ENCODE measurements at places on chromosomes 7 and 10.
A peak's percentile ranks its signal among the peaks of the same experiment; 100 is the strongest.

DNA sequence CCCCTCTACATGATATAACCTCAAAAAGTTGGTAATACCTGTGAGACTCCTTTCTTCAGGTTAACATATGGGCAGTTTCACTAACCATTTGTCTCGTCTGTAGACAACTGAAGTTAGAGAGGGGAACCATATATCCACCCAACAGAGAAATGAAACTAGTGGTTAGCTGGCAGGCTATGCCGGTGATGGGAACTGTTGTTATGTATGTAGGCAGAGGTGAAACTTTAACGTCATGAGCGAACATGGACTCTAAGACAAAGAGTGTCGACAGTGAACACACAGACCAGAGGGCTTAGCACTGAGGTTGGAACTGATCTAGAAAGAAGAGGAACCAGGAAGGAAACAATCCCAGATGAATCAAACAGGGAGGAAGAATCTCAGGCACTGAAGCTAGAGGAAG is 112.4 kb downstream of the ELMO1 start:
- no peak for DNase-seq

GRCh38 chr10:30052062-30052461 is 7.3 kb downstream of the JCAD start:
- DNase-seq: no peak

- peak; percentile 98 for DNase-seq
Observed at GRCh38 chr7:55086413-55087201, 67.8 kb downstream of the EGFR start.

DNA sequence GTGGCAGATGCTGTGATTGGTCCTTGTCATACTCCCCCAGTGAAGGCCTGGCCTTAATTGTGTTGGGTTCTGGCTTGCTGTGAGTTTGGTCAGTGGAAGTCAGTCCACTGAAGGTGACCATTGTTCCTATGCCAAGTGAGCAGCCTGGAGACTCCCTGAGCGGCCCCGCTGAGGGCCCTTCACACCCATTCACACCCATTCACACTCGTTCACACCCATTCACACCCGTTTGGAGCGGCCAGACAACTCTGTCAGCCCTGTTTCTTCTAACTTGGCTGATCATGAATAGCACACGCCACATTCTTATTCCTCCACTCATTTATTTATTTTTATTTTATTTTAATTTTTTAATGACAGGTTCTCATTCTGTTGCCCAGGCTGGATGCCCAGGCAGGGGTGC is 61.5 kb downstream of the C10orf120 start:
- no peak for DNase-seq

DNA sequence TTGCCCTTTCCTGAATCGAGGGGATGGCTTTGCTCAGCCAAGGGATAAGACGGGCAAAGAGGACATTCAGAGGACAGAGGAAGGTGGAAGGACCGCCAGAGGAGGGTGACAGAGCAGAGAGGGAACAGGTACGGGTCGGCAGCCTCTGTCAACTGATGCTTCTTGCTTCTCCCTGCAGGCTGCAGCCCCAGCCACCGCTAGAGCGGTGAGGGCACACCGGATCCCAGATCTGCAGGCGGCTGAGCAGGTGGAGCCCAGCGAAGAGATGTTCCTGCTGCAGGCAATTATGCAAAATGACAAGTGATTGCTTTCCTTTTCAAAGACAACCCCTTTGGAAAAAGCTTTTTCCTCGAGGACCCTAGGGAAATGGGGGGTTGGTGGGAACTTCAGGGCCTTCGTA is 181.9 kb upstream of the ANKRD30A start:
- DNase-seq: no peak

DNA sequence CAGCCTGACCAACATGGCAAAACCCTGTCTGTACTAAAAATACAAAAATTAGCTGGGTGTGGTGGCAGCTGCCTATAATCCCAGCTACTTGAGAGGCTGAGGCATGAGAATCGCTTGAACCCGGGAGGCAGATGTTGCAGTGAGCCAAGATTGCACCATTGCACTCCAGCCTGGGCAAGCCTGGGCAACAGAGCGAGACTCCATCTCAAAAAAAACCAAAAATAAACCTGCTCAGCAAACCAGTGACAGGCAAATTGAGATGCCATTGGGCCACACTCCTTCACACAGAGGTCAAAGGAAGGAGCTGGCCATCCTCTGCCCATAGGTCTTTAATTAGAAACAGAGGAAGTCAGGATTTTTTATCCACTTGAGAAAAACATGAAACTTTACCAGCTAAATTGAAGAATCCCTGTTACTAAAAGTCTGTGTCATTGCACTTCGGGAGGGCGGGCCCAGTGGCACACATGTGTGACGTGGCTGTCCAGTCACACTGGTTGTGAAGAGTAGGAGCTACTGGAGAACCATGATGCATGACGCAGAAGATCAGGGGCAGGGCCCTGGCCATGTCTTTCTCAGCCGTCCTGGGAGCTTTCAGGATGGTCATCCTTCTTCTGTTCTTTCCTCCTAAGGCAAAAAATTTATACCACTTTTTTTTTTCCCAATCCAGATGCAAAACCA is 118.3 kb upstream of the ZNF438 start:
- DNase-seq: no peak

All from kidney glomerular epithelial cell (primary cell).